ENCODE measurements at places on chromosomes 7 and 10.

GRCh38 chr10:75234017-75234682 is 1.6 kb downstream of the COMTD1 start:
- peak; percentile 93 for DNase-seq

DNA sequence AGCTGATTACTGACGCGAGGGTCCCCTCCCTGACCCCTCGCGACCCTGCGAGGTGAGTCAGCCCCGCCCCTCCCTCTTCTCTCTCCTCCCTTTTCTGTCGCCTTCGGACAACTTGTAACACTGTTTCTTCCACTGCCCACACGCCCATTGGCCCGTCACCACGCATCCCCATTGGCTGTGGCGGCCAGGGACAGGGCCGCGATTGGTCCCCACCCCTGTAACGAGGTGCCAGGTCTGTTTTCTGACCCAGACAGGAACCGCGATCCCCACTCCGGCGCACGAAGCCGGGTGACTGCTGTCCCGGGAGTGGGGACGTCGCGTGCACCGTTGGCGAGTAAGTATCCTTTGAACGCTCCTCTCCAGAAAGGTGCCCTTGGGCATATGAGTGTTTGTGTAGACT is at the start of gene STRA8:
Gene STRA8 (plus strand): TSS at position 269 of the 400 bp plus-strand sequence. CDS start 6,687 bp downstream, outside the sequence.
- no peak for DNase-seq

- DNase-seq: no peak
Observed at GRCh38 chr7:154231732-154232131, 179.5 kb downstream of the DPP6 start.

DNA sequence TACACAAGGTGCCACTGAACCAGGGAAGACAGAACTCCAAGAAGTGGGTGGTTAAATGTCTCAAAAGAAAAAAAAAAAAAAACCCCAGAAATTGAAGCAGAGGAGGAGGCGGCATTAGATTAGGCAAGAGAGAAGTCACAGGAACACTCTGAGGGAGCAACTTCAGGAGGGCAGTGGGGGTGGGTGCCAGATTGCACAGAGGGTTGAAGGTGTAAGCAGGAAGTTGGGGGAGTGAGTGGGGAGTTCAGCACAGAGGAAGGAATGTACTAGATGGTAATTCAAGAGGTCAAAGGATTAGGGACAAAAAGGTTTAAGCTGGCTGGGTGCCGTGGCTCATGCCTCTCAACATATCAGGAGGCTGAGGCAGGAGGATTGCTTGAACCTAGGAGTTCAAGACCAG is 110.0 kb upstream of the PDLIM1 start:
- no peak for DNase-seq

DNA sequence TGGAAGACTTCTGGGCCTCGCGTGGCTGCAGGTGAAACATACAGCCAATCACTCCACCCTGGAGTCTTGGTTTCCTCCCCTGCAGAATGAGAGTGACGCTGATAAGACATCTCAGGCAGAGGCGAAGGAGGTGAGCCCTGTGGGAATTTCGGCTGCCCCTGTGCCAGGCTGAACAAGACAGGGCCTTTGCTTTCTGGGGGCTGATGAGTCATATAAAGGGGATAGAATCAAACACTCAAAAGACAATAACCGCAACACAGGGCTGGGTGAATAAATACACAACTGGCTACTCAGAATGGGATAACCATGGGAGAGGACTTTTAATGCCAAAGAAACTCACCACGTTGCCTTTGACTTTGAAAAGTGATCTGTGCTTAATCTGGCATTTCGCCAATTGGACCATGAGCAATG is 143.8 kb downstream of the KCNMA1 start:
- no peak for DNase-seq

GRCh38 chr7:143130541-143130940 is 1.3 kb upstream of the PIP start:
- DNase-seq: no peak

- no peak for DNase-seq
Observed at GRCh38 chr7:111841596-111842205, 279.4 kb upstream of the IMMP2L start.

DNA sequence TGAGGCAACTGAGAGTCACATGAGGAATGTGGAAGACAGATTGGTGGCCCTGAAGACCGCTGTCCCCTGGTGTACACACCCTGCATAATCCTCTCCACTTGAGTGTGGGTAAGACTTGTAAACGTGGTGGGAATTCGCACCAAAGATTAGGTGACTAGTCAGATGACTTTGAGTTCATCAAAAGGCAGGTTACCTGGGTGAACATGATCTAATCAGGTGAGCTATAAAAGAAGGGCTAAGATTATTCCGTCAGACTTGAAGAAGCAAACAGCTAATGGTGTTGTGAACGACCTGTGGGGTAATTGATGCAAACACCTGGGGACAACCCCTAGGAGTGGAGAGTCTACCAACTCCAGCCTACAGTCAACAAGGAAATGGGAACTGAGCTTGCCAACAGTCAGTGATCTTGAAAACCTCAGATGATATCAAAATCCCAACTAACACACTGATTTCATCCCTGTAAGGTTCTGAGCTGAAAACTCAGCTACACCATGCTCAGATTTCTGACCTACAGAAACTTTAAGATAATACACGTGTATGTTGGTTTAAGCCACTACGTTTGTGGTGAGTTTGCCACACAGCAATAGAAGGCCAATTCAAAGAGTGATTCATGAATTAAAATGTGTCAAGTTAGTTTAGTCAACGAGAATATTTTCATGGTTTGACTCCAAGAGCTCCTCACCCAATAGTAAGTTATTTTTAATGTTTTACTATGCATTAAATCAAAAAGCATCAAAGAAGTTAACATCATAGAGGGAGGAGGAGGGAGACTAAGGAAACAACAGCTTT is 16.7 kb downstream of the PRTFDC1 start:
- DNase-seq: no peak

DNA sequence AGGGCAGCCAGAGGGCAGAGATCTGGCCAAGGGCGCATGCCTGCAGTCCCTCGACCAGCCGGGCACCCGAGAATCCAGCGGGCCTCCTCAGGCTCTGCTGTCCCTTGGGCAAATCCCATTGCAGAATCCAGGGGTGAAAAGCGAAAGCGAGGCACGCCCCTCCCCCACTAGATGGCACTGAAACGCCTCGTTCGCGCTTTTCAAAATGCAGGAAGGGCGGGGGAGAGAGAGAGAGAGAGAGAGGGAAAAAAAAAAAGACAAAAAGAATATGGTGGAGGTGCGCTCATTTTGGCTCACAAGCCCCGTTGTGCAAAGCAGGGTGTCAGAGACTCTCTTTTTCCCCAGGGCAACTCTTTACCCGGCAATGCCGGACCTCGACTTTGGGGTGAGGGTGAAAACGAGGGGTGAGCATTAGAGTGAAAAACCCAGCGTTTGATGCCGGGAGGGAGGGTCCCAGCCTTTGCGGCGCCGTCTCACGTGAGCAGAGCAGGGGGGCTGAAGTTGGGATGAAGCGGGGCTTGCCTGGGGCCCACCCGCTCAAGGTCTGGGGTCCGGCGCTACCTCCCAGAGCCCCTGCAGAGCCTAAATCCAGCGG is 2.5 kb upstream of the TMEM178B start:
- DNase-seq: peak; percentile 95

DNA sequence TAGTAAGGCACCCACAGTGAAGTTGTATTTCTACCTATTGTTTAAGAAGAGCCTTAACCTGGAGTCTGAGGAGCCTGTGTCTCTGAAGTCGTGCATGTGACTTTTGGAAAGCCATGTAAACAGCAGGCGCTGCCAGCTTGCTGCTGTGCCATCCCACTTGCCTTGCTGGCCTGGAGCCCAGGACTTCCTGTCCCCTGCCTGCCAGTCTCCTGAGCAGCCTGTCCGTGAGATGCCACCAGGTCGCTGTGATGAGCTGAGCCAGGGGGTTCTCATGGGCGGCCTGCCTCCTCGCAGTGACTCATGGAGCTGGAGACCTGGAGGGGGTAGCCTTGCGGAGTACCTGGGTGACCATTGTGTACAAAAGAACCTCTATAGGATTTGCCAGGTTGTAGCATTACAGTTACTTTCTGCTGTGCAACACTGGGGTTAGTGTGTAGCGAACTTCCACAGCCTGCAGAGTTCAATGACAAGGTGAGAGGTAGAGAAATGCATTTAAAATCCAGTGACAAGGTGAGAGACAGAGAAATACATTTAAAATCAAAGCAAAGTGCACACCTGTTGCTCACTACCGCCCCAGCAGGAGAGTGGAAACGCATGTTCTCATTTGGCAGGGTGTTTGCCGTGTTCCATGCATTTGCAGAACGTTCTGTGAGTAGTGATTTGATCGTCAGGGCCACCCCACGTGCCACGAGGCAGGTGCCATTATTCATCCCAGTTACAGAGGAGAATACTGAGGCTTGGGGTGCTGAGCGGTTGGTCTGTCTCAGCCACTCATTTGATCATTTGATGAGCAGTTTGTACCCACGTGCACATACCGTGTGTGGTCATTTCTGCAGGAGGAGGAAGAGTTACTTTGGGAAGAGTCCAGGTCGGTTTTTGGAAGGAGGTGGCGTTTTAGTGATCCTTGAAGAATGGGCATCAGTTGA is 36.6 kb upstream of the BHLHA15 start:
- DNase-seq: no peak

GRCh38 chr10:96858706-96859050 is 26.6 kb downstream of the LCOR start:
- no peak for DNase-seq

DNA sequence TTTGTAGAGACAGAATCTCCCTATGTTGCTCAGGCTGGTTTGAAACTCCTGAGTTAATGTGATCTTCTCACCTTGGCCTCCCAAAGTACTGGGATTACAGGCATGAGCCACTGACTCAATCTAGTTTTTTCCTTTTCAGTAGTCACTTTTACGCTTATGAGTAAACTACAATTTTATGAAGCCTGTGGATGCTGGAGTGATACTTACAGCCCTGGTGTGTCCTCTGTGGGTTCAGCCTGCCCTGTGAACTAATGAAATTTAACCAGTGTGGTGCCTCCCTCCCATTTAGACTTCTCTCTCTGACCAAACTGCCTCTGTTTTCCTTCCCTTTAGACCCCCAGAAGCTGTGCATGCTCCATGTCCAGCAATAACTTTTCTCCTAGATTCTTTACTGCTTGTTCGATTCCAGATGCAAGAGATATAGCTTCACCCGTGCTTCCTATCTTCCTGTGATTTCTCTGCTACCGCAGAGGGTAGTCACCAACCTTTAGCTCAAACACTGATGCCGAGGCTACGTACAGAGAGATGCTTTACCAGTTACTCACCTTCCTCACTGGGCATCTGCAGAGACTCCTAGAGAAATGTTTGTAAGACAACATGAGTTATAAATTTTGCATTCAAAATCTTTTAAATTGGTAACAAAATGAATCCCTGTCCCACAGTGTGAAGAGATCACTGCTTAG is 90.8 kb downstream of the KIAA1217 start:
- DNase-seq: no peak

GRCh38 chr7:49244543-49244942 is 320.2 kb downstream of the CDC14C start:
- no peak for DNase-seq

GRCh38 chr7:26531926-26532325 is 240.3 kb downstream of the SNX10 start:
- DNase-seq: peak; percentile 50

GRCh38 chr10:124453960-124454610 is 4.2 kb upstream of the NKX1-2 start:
- DNase-seq: no peak

GRCh38 chr10:131762789-131763696 is 137.8 kb upstream of the PPP2R2D start:
- DNase-seq: no peak

- peak; percentile 29 for DNase-seq
Observed at GRCh38 chr10:29617880-29618340, 16.9 kb downstream of the SVIL start.

GRCh38 chr10:3980660-3981059 is 195.7 kb upstream of the KLF6 start:
- DNase-seq: no peak

DNA sequence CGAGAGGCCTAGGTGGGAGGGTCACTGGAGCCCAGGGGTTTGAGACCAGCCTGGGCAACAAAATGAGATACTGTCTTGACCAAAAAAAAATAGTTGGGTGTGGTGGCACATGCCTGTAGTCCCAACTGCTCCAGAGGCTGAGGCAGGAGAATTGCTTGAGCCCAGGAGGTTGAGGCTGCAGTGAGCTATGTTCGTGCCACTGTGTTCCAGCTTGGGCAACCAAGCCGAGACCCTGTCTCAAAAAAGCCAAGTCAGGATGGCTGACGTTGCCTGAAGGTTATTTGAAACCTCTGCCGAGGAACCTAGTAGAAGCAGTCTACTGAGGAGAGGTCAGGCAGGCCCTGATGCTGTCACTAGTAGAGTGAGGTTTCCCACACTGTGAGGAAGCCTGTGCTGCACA is 22.8 kb downstream of the DNAJB6 start:
- no peak for DNase-seq

DNA sequence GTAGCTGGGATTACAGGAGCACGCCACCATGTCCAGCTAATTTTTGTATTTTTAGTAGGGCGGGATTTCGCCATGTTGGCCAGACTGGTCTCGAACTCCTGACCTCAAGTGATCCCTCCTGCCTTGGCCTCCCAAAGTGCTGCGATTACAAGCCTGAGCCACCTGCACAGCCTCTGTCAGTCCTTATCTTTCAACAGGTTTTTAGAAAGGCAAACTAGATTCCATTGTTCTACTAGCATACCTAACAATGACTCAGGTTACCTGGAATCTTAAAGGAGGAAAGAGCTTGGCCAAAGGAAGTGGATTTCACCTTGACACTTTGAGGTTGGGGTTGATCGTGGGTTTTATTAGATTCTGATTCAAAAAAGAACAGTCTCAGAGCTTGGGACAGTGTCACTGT is 3.2 kb downstream of the ABCC2 start:
- no peak for DNase-seq

- no peak for DNase-seq
Observed at GRCh38 chr7:20211376-20211775, 5.8 kb downstream of the MACC1 start.
